ENCODE measurements at places on chromosomes 7 and 10.
A peak's percentile ranks its signal among the peaks of the same experiment; 100 is the strongest.

GRCh38 chr10:102775935-102776669 lies 32.4 kb downstream of the WBP1L start:
- DNase-seq = no peak

DNA sequence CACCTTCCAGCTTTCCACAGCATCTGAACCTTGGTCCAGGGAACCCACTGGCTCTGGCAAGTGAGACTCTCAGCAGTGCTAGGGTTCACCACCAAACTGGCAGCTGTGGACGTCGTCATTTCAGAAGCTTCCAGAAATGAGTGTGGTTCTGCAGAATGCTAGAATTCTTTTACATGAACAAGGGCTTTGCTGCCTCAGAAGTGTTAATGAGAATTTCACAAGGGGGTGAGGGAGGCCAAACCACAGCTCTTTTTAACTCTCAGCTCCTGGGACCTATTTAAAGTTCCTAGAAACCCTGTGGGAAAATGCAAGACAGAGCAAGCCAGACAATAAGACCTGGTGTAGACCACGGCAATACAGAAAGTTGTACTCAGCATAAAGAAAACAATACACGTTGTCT lies 129.3 kb upstream of the BET1 start:
- DNase-seq = no peak

- no peak for DNase-seq
These were observed 23.8 kb upstream of the PIK3AP1 start for GRCh38 chr10:96743988-96744585.

GRCh38 chr7:65449505-65449852 lies 75.8 kb downstream of the ZNF92 start:
- DNase-seq = no peak

GRCh38 chr7:152967958-152968357 lies 208.4 kb downstream of the ACTR3B start:
- no peak for DNase-seq

DNA sequence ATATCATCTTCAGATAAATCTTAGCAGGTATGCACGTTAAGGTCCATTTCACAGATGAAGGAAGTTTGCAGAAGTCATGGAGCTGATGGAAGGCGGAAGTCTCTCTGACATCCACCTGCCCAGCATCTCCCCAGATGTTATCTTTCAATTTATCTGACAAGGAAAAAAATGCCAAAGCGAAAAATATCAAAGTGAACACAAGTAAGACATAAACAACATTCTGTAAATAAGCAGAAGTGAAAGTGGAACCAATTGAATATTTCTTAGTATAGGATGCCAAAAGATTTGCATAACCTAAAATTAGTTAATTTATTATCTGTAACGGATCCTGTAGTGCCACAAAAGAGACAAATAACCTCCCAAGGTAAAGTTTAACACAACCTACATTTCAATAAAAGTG lies 73.6 kb upstream of the NEBL start:
- DNase-seq = no peak

DNA sequence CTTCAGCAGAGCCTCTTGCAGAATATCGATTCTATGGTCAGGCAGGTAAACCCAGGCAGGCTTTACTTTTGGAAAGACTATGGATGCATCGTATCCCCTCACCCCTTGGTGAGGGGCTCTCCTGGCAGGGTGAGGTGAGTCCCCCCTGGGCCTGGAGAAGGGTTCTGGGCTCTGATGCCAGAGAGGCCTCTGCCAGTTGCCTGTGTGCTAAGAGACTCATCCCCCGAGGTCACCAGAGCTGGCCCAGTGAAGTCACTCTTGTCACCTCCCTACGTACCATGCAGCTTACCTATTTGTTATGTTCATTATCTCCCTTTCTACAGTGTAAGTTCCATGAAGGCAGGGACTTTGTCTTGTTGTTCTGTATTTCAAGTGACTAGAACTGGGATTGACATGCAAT lies 51.3 kb downstream of the TSPAN15 start:
- DNase-seq = no peak

DNA sequence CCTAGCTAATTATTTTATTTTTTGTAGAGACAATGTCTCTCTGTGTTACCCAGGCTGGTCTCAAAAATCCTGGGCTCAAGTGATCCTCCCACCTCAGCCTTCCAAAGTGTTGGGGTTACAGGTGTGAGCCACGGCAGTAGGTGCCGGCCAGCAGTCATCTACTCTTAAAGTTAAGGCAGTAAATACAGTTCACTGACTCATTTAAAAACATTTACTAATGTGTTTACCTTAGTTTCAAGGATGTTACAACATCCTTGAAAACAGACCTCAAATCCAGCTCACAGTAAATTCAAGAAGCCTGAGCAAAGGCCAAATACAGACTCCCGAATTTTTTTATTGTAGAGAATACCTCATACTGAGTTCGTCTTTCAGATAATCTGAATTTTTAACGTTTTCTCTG lies 29.6 kb upstream of the ABCB4 start:
- no peak for DNase-seq

DNA sequence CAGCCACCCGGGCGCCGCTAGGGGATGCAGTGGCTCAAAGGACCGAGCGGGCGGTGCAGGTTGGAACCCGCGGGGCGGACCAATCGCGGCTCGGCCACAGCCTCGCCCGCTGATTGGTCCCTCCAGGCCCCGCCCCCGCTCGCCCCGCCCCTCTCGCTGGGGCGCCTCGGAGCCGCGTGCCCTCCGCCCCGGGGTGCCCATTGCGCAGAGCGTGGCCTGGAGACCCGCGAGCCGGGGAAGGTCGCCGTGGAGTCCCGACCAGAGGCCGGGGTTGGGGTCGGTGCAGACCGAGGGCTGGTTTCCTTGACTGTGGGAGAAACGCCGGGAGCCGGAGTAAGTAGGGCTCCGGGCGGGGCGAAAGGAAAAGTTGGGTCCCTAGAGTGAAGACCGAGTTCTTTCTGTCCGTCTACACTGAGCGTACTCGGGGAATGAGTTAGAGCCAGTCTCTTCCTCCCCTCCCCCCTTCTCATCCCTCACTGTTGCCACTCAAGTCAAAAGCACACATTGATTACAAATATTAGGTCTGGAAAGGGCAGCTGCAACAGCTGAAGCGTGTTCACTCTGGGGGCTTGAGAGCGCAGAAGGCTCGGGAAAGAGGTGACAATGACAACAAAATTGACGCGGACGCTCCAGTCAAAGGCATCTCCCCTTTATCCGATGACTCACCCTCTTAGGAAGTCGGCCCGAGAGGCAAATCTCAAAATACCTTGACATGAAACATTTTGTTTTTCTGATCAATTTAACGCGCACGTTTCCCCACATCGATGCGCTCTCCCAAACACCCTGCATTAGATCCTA lies 843 bp upstream of the GATA3 start:
- DNase-seq = peak; percentile 73

GRCh38 chr10:132803416-132804210 lies 17.7 kb upstream of the NKX6-2 start:
- DNase-seq = no peak

GRCh38 chr10:71889388-71889987 lies 38.4 kb upstream of the PSAP start:
- no peak for DNase-seq

DNA sequence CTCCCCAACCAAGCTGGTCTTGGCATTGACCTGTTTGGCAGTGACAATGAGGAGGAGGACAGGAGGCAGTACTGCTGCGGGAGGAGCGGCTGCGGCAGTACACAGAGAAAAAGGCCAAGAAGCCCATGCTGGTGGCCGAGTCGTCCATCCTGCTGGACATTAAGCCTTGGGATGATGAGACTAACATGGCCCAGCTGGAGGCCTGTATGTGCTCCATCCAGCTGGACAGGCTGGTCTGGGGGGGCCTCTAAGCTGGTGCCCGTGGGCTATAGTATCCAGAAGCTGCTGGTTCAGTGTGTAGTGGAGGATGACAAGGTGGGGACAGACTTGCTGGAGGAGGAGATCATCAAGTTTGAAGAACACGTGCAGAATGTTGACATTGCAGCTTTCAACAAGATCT lies 39.1 kb upstream of the ZNF273 start:
- no peak for DNase-seq

DNA sequence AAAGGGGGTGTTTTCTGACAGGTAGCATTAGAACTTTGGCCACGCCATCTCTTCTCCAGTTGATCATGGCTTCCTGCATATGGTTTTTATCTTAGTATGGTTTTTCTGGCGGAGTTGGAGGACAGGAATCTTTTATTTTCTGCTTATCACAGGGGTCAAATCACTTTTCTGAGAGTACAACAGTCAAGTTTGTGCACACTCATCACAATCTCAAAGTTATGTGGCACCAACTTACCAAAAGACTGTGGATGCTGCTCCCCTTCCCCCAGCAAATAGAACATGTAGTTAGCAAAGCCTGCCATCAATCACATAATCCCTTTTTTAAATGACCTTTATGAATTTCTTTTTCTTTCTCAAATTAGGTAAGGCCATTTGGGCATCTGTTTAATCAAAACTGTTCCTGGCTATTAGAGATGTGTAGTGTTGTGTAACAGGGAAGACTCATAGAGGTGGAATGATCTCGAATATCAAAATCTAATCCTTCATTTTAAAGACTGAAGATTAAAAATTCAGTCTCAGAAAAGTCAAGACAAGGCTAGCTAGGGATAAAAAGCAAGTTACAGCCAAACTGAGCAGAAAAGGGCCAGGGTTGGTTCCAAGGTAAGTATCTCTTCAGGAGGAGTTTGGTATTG lies 3.8 kb upstream of the CH25H start:
- no peak for DNase-seq

- DNase-seq = no peak
These were observed 35.7 kb upstream of the EEPD1 start for GRCh38 chr7:36117203-36117840.

- DNase-seq = no peak
These were observed 719.5 kb downstream of the LRMDA start for GRCh38 chr10:76150876-76151288.

DNA sequence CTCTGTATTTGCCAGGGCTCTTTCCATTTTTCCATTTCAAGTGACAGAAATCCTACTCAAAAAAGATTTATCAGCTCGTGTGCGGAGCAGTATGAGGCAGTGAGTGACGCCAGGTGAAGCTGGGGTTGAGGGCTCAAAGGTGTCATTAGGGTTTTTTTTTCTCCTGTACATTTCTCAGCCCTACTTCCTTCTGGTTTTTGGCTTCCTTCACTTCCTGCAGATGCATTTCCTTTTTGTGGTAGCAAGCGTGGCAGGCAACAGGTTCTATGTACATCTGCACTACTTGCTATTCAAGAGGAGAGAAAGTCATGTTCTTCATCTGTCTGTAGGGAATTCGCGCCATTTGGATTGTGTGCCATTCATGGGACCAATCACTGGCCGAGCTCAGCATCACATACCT lies 52.8 kb upstream of the AOAH start:
- DNase-seq = peak; percentile 34
